ENCODE measurements at places on chromosomes 5 and 9. TPM values are rescaled to one million over a fixed set of nuclear protein-coding genes. Genes with fewer than 3 reads are reported as not detected.

Gene POC5
- total RNA-seq = 3.8 TPM

Gene PLAC8L1
- not detected for total RNA-seq

Gene IFNA4
- not detected for total RNA-seq

Gene TAF11L5
- total RNA-seq = not detected

Gene ST8SIA4
- total RNA-seq = 4.6 TPM

Gene CD274
- 17.9 TPM for total RNA-seq

Gene TTC16
- total RNA-seq = 0.16 TPM

Gene PCDHB5
- 3.2 TPM for total RNA-seq

Gene ZFR
- 73.8 TPM for total RNA-seq

Gene FAM78A
- 27.2 TPM for total RNA-seq
